ENCODE measurements at places on chromosomes 13 and 19.

DNA sequence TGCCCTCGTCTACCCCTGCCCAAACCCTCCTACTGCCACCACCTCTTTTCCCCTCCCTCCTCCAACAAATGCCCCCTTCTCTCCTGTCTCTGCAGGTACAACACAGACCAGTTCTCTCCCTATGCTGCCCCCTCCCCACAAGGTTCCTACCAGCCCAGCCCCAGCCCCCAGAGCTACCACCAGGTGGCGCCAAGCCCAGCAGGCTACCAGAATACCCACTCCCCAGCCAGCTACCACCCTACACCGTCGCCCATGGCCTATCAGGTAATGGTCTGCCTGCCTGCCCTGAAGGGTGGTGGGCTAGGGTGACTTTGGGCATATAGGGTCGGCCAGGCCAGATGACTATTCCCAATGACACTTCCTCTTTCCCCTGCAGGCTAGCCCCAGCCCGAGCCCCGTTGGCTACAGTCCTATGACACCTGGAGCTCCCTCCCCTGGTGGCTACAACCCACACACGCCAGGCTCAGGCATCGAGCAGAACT lies 6.5 kb upstream of the TIMM50 start:
- no peak for DNase-seq

DNA sequence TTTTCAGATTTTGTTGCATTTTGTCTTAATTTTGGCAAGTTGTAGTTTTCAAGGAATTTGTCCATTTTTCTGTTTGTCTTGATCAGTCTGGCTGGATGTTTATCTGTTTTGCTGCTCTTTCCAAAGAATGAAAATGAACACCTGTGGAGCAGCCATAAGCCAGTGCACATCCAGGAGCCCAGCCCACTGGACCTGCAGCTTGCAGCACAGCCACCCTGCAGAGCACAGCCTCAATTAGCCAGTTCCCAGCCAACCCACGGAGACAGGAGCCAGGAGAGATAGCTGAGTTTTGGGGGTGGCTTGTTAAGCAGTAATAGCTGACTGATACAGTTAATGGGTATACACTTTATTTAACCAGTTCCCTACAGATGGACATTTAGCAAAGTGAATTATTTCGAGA lies 38.0 kb upstream of the URI1 start:
- no peak for DNase-seq

GRCh38 chr13:36997716-36998427 lies 1.3 kb downstream of the ALG5 start:
- no peak for DNase-seq

DNA sequence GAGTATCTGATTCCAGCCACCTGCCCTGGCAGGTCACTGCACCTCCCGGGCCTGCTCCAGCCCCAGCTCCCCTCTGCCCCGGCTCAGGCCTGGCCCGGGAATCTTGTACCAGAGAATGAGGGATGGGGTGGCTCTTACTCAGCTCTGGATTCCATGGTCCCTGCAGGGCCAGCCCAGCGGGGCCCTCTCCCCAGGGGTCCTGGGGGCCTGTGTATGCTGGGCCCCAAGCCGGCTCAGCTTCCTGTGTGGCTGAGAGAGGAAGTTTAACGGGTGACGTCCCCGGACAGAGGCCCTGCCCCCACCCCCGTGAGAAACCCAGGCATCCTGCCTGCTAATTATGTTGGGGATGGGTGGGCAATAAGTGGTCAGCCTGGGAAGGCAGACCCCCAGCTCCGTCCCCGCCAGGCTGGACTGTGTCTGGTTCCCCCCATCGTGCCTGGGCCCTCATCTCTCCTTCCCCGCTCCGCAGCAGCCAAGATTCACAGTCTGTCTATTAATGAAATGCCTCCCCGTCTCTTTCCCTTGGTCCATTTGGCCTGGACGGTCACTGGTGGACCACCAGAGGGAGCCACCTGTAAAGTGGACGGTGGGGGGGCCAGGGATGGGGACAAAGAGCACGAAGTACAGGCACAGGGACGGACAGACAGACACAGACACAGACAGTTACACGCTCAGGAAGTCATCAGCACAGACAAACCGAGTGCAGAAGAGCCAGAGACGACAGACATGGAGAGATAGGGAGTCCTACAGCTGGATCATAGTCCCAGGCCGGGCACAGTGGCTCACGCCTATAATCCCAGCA lies at the start of gene DENND1C:
DENND1C (minus strand) TSS at position 247 of the 802 bp plus-strand sequence; CDS start at position 155, 92 bp downstream.
- no peak for DNase-seq

- DNase-seq, result no peak
Observed at GRCh38 chr13:20703780-20704458, 420 bp downstream of the IL17D start.

DNA sequence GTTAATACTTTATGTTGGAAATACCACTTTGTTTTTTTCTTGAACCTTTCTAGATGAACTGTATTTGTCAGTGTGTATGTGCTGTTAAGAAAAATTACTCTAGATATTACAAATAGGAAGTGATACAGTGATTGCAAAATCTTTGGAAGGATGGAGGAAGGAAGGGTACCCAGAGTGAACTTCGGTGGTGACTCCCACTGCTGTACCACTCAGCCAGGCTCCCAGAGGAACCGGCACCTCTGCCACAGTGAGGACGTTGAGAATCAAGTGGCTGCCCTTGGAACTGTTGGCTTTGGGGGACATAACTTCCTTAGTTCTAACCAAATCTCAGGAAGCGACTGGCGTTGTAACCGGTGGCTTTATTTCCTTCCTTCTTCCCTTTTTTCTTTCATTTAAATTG lies 184.7 kb downstream of the PCCA start:
- no peak for DNase-seq

- DNase-seq, result no peak
Observed at GRCh38 chr19:51186323-51186722, 38.6 kb upstream of the CD33 start.

DNA sequence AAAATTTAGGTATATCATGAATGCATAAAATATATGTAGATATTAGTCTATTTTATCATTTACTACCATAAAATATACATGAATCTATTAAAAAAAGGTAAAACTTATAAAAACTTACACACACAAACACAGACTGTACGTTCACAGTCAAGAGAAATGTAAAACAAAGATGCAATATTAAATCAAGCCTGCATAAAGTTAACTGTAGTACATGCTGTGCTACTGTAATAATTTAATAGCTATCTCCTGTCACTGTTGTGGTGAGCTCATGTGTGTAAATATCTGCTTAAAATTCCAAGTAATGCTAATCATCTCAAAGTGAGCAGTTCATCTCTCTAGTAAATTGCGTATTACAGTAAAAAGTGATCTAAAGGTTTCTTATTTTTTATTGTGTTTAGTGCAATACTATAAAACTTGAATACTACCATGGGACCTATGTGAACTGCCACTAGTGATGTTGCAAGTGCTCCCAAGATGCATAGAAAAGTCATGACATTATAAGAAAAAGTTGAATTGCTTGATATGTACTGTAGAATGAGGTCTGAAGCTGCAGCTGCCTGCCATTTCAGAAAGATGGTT lies 762 bp upstream of the ZNF233 start:
- DNase-seq, result no peak

All from DMS 273 treated with DMSO at 0.1 percent for 48 hours (cell line).